ENCODE measurements at places on chromosomes 6 and 20.

GRCh38 chr6:90575267-90575666, 11.6 kb downstream of the MAP3K7 start:
- no peak for DNase-seq

DNA sequence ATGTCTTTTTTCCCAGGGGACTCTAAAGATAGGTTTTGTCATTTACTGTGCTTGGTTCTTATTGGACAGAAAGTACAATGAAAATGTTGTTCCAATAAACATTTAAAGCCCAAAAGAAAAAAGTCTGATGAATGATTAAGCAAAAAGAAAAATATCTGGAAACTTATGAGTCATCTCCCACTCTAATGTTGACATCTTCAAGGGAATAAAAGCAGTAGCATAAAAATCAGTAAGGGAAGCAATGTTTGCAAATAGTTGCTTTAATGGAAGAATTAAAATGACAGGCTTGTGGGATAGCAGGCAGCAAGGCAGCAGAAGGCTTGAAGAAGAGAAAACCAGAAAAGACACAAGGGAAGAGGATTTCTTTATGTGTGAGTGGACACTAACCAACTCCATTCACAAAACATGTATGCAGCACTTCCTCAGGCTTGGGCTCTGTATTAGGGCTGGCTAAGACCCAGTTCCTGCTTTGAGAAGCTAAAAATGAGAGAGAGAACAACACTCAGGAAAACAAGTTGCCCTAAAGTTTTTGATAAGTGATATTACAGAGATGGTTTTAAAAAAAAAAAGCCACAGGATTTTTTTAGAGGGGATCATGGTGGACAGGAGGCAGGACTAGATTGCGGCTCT, 263.2 kb upstream of the NT5E start:
- no peak for DNase-seq

DNA sequence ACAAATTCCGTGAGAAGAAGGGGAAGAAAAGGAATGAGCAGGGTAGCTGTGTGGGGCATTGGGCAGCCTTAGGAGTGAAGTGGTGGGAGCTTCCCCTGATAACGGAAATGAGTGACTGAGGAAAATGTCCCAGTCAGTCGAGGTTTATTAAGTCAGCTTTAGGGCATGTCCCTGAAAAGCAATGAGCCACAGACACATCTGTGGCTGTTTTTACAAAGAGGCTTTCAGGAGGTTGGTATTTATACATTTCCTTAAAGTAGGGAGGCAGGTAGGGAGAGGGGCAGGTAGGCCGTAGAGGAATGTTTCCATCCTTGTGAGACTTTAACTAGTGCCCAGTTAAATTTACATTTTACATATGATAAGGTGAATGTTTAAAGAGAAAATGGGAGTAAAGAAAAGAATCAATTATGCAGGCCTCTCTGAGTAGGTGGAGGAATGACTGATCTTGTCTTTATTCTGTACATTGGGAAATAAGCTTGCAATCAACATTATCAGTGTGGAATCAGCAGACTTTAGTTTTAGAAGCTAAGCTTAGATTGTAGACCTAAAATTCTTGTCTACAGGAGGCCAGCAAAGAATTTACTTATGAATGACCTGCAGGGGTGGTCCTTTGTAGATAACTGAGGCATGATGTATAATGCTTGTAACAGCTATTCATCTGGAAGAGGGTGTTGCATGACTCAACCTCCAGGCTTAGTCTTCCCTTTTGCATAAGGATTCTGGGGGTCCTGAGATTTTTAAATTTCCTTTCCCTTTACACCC, 18.5 kb downstream of the SLC22A2 start:
- DNase-seq: no peak

GRCh38 chr6:147384029-147384428, 124.5 kb upstream of the SAMD5 start:
- DNase-seq: no peak

DNA sequence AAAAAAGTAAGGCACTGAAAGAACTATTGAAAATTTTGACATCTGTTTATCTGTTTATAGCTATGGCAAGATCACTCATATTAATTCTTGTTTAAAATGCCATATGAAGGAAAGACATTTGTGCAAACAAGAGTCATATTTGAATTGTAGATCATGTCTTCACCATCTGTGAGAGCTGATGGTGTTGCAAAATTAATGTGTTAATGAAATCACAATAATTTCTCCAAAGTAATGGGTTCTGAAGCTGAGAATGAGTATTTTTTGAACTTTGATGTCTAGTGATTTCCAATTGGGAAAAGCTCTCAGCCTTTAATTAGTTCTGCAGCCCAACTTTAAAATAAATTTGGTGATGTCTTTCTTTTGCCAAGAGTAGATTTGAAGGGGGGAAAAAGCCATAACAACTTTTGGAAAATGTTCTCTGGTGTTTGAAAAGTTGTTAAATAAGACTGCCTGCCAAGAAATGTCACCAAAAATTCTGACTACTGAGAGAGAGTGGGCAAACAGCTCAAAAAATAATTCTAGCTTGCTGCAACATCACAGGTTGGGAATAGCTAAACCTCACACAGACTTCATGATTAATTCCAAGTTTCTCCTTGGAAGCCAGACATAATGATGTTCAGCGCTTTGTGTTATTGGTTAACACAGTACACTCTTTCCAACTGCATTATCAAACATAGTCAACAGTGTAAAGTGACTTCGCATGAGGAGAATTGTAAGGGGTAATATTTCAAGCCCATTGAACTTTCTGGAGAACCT, 142.6 kb downstream of the SOBP start:
- DNase-seq: no peak

DNA sequence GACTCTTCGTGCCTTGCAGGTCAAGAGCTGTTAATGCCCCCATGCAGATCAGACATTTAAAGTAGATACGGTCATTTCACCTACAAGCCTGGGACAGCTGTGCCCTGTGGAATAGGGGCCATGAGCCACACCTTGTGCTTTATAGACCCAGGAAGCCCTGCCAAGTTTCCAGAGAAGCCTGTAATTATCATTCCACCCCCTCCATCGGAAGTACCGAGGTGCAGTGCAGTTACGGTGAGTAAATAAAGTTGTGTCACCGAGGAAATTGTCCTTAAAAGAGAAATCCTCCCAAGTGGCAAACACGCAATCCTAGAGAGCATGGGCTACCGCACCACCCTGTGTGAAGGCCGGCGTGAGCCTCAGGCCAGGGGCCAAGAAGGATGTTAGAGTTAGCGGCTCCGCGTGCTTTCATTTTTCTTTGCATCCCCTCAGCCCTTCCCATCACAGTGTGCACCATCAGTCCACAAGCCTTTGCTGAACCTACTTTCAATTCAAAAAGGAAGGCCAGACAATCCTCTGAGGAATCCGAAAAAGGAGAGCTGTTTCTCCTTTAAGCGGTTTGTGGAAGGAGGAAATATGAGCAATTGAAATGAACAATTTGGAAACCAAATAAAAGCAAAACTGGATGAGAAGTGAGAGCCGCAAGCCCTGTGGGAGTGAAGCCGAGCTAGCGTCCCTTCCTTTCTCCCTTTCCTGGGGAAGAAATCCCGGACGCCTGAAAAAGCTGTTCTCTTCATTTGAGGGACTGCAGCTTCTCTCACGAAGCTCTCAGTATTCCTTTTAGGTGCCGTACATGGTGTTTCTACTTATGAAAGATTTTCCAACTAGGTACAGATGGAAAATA, 183.3 kb upstream of the PDE10A start:
- no peak for DNase-seq

DNA sequence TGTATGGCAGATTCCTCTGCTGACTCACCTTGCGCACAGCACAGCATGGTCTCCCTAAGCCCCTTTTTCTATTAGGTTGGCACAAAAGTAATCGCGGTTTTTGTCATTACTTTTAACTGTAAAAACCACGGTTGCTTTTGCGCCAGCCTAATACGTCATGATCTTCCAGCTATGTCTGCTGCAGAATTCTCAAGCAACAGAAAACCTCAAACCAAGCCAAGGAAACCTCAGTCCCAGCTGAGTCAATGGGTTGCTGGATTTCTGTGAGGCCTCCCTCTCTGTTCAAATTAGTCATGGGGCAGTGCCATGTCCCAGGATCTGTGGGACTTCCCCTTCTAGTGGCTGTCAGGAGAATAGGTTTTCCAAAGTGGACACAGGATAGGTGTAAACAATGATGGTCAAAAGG, 15.7 kb upstream of the ENPP1 start:
- no peak for DNase-seq

DNA sequence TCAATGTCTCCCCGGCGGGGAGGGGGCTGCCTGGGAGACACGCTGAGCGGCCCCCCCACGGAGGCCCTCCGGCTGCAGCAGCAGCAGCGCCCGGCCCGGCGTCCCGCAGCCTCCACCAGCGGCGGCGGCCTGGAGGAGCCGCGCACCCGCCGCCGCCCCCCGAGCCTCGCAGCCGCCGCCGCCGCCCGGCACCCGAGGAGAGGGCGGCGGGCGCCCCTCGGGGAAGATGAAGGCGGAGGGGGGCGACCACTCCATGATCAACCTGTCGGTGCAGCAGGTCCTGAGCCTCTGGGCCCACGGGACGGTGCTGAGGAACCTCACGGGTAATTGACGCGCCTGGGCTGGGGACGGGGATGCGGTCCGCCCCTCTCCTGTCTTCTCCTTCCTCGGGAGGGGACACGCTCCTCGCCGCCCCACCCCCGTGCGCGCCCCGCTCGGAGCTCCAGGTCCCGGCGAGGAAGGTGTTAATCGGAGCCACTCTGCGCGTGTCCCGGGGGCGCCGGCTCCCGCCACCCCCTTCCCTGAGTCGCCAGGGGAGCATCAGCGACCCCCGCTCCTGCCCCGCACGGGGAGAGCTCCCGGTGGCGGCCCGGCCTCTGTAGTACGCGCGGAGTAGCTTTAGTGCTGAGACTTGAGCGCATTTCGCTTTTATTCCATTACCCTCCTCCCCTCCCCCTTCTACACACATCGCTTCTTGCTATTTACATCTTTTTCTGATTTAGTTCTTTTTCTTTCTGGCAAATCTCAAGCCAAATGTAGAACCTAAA, 686 bp downstream of the TMEM170B start:
- peak; percentile 2 for DNase-seq

- DNase-seq: no peak
These were observed 33.3 kb upstream of the TPBG start for GRCh38 chr6:82330171-82330804.

DNA sequence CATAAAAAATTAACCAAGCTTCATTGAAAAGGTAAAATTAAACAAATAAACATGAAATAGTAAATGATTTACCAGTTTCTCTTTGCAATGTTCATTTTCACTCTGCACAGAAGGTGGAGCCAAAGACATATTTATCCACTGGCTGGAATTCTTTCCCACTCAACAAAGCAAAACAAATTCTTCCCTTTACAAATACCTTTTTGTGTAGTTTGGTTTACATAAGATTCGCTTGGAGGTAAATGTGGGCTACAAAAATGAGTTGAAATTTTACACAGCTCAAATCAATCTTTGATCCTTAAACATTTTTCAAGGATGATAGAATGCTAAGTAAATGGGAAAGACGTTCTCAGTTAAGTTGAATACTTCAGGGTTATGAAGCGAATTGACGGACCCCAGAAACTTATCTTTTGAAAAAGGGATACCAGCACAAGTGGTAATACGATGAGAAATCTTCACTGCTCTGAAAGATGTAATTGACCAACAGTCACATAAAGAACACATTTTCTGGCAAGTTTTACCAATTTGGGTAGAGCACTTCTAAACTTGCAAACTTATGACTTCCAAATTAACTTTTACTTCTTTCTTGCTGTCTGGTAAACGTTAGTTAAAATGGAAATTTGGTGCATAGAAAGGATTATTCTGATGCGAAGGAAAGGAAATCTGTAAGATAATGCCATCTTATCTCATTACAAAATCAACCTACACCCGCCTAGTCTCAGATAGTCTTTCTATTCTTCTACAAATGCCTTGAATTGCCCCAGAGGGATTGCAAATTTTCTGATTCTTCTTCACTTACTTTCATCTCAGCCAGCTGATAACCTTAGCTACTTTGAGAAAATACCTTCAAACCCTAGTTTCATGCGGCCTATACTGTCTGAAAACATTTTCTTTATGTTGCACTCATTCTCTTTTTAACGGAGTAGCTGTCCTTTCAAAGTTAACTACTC, 4.7 kb upstream of the GJA1 start:
- no peak for DNase-seq

DNA sequence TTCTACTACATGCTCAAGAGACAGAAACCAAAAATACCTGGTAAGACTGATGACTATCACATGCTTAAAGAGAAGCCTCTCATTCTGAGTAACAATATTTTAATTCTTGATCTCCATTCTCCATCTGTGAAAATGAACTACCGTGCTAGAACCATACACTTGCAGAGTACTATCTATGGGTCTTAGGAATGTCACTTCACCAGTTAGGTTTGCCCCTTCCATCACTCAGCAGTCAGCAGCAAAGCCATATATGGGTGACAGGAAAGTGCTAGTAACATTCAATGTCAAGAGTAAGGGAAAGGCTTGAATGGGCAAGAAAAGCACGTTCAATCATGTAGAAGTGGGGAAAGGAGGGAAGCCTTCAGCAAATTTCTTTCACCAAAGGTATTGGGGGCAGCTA, 2.3 kb downstream of the DNAAF9 start:
- no peak for DNase-seq

DNA sequence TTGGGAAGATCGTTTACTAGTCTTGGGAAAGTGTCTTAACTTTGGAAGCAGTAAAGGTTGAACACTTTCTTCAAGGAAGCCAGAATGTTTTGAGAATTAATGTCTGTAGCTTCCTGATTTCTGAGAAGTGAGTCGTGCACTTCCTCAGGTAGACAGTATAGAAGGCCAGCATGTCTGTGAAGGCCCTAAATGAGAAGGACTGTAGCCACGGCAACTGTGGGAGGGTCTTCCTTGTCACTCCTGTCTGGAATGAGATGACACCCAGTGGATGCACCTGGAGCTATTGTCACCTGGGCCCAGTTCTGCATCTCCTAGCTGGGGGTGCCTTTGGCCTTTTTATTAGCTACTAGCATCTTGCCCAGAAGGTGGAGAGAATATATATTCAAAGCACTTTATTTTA, 8.8 kb downstream of the STX16 start:
- DNase-seq: no peak

- DNase-seq: no peak
These were observed 45.7 kb upstream of the MCUR1 start for GRCh38 chr6:13859871-13860555.

GRCh38 chr6:5249451-5250122, 11.2 kb downstream of the LYRM4 start:
- no peak for DNase-seq

GRCh38 chr6:14983599-14984518, 262.0 kb upstream of the JARID2 start:
- DNase-seq: no peak

DNA sequence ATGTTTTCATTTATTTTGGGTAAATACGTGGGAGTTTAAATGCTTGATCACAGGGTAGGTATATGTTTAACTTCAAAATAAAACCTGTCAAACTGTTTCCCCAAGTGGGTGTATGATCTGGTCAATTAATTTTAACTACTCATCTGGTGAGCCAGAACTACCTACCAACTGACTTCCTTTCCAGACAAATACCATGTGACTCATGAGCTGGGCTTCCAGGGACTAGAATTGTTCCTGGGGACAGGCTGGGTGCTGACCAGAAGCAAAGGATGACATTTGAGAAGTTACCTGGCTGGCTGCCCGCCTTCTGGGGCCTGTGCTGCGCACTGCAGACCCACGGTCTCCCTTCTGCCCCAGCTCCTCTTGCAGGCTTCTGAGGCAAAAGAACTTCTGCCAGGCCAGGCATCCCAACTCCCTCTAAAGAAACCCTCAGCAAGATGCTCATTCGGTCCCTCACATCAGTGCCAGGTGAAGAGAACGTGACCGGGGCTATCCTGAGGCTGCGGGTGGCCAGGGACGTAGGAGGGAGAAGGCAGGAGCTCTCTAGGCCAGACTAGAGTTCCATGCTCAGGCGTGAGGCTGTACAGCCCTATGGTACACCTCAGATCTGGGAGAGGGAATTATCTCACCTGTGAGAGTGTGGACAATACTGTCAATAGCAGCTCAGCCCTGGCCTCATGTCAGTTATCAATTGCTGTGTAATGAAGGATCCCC, 103.6 kb downstream of the JPH2 start:
- no peak for DNase-seq

All from stimulated activated CD4-positive, alpha-beta T cell treated with anti-CD3 and anti-CD28 coated beads, Interleukin-15, amount 100 ng/mL, for 1 hour (primary cell).